ENCODE measurements at places on chromosomes 7 and 10. TPM values are rescaled to one million over a fixed set of nuclear protein-coding genes. Genes with fewer than 3 reads are reported as not detected.

- DNase-seq: no peak
Measured at GRCh38 chr7:46912692-46913091, 669.2 kb downstream of the TNS3 start.

The ASB10 gene
- 6.2 TPM for polyA plus RNA-seq

The ADCYAP1R1 gene
- polyA plus RNA-seq: 6.7 TPM

- no peak for DNase-seq
Measured at GRCh38 chr7:134553976-134554375, 5.1 kb downstream of the AKR1B15 start.

DNA sequence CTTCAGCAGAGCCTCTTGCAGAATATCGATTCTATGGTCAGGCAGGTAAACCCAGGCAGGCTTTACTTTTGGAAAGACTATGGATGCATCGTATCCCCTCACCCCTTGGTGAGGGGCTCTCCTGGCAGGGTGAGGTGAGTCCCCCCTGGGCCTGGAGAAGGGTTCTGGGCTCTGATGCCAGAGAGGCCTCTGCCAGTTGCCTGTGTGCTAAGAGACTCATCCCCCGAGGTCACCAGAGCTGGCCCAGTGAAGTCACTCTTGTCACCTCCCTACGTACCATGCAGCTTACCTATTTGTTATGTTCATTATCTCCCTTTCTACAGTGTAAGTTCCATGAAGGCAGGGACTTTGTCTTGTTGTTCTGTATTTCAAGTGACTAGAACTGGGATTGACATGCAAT lies 51.3 kb downstream of the TSPAN15 start:
- no peak for DNase-seq

The LEP gene
- polyA plus RNA-seq: not detected

GRCh38 chr10:62613424-62613823 lies 191.1 kb upstream of the ADO start:
- DNase-seq: no peak

GRCh38 chr10:97124211-97124610 lies 61.5 kb downstream of the SLIT1 start:
- DNase-seq: no peak

GRCh38 chr10:102492983-102493382 lies 9.5 kb downstream of the ACTR1A start:
- no peak for DNase-seq

The HYAL4 gene
- 0.05 TPM for polyA plus RNA-seq

The IL15RA gene
- polyA plus RNA-seq: 2.2 TPM

- DNase-seq: no peak
Measured at GRCh38 chr10:43845121-43845520, 196.4 kb upstream of the ZNF32 start.

GRCh38 chr10:51008346-51008745 lies 65.9 kb upstream of the PRKG1 start:
- no peak for DNase-seq

GRCh38 chr7:142896741-142897379 lies 11.3 kb upstream of the TRPV6 start:
- DNase-seq: no peak

- DNase-seq: no peak
Measured at GRCh38 chr7:108135446-108136190, 5.5 kb upstream of the LAMB4 start.

DNA sequence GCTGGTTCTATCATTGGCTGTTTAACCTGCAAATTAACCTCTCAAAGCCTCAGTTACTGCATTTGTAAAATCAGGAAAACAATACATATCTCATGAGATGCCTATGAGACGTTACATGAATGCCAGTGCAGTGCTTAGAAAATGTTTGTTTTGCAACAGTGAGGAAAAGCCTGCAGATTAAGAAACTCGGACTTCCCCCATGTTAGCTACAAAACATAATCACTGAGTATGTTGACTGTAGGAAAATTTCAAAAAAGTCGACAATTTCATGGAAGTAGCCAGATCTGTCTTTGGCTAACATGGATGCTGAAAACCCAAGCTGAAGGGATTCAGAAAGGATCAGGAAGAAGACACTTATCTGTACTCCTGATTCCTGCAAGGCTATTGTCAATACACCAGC lies 121.4 kb downstream of the TRIL start:
- DNase-seq: no peak

The CALHM2 gene
- polyA plus RNA-seq: 14.4 TPM

The SPDYE5 gene
- polyA plus RNA-seq: 2.8 TPM

DNA sequence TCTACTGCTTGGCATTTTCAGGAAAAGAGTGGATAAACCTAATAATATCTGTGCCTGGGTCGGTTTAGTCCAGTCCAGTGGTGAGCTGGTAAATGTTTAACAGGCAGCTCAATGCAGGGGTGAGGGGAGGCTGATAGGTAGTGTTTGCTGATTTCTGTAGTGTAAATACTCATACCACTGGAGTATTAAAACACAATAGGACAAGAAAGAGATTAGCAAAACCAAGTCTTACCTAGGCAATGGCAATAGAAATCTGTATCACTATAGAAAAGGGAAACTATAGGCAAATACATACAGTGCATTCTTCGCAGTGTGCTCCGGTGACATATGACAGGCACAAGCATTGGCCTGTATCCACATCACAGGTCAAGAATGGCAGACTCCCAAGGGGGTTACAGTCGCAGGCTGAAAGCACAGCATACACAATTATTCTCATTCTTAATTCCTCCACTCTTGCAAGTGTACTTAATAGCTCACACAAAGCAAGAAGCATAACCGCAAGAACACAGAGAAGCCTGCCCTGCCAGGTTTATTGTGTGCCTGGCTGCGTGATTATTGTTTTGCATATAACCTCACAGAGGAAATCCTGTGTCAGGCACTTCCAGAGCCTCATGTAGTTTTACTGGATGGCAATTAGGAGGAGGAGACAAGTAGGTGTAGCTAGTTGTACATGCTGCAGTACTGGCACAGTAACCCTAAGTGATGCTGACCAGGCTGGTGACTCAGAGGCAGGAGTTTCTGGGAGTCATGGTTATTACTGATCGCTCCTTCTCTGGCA lies 35.0 kb downstream of the LAMB4 start:
- no peak for DNase-seq

GRCh38 chr7:49001610-49002033 lies 77.3 kb downstream of the CDC14C start:
- DNase-seq: no peak

- DNase-seq: no peak
Measured at GRCh38 chr10:21934307-21934706, 69.2 kb downstream of the DNAJC1 start.

GRCh38 chr10:49094646-49095045 lies 20.7 kb downstream of the VSTM4 start:
- no peak for DNase-seq

The CD36 gene
- 333 TPM for polyA plus RNA-seq

DNA sequence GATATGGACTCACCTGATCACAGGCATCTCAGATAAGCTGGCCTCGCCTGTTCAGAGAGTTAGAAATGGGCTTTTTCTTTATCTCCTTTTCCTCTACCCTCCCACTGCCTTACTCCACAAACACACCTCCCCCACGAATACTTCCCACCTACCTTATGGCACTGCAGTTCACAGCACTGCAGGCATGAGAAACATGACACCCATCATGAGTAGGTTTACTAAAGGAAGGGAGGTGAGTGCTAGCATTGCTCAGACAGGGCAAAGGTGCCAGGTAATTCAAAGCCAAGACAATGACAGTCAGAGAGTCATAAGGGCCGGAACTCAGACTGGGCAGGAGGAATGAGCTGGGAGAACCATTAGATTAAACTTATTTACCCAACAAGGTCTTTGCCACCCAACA lies 220.6 kb downstream of the FAM107B start:
- DNase-seq: no peak

GRCh38 chr7:78587443-78588044 lies 789.0 kb downstream of the PHTF2 start:
- no peak for DNase-seq

DNA sequence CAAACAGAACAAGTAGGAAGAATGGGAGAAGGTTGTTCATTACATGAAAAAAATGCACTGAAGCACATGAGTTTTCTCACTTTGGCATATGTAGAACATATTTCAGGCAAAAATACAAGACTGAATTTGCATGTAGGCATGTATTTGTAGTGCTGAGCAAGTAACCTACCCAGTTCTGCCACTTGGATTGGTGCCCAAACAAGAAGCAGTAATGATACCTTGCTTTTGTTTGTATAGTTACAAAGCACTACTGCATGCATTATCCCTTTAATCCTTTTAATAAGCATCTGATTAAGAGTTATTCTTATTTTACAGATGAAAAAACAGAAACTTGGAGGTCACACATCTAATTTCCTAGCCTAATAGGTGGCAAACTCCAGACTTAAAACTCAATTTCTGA lies 23.1 kb upstream of the CTTNBP2 start:
- DNase-seq: no peak

The ACHE gene
- polyA plus RNA-seq: 67.1 TPM

GRCh38 chr7:80841423-80841955 lies 77.4 kb downstream of the SEMA3C start:
- no peak for DNase-seq

The NXPH1 gene
- not detected for polyA plus RNA-seq

- DNase-seq: no peak
Measured at GRCh38 chr10:123160311-123160980, 6.2 kb downstream of the BUB3 start.

- no peak for DNase-seq
Measured at GRCh38 chr7:52705768-52706167, 329.7 kb upstream of the POM121L12 start.

DNA sequence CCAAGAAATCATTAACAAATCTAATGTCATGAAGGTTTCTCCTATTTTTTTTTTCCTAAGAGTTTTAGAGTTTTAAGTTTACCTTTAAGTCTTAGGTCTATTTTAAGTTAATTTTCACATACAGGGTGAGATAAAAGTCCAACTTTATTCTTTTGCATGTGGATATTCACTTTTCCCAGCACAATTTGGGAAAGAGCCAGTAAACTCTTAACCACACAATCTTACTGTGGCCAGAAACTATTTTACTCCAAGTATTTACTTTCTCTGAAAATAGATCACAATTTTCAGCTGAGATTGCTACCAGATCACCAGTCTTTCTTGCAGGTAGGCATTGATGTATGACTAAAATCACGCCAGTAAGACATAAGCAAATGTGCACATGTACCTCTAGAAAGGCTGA lies 728.5 kb downstream of the TNS3 start:
- peak; percentile 11 for DNase-seq

GRCh38 chr10:14603534-14604102 lies 171.1 kb downstream of the FAM107B start:
- DNase-seq: no peak

The NUDT13 gene
- polyA plus RNA-seq: 4.0 TPM

The ATOH7 gene
- 0.15 TPM for polyA plus RNA-seq

DNA sequence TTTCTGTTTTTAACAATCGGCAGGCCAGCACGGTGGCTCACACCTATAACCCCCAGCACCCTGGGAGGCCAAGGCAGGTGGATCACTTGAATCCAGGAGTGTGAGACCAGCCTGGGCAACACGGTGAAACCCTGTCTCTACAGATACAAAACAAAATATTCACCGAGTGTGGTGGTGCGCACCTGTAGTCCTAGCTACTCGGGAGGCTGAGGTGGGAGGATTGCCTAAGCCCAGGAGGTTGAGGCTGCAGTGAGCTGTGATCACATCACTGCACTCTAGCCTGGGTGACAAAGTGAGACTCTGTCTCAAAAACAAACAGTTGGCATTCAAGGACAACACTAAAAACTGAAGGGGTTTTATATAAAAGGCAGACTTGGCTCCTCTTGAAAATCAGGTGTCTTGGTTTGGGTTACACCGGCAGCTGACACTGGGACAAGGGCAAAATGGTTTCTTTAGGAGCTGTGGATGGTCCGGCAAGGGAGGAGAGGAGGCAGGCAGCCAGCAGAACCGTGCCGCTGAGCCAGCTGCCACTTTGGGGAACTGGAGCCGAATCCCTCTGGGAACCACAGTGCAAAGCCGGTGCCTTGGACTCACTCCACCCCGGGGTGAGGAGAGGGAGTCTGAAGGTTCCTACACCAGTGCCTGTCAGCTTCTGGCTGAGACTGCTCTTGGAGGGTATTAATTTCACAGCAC lies 52.6 kb downstream of the CHST3 start:
- DNase-seq: no peak

The GRM3 gene
- polyA plus RNA-seq: not detected

GRCh38 chr10:5285186-5285585 lies 79.6 kb upstream of the UCN3 start:
- no peak for DNase-seq

GRCh38 chr10:53331460-53331859 lies 558.9 kb upstream of the MBL2 start:
- DNase-seq: no peak

GRCh38 chr7:92669616-92670165 lies 79.5 kb upstream of the FAM133B start:
- no peak for DNase-seq

The PNLIP gene
- not detected for polyA plus RNA-seq

The ST7 gene
- polyA plus RNA-seq: 16.2 TPM

DNA sequence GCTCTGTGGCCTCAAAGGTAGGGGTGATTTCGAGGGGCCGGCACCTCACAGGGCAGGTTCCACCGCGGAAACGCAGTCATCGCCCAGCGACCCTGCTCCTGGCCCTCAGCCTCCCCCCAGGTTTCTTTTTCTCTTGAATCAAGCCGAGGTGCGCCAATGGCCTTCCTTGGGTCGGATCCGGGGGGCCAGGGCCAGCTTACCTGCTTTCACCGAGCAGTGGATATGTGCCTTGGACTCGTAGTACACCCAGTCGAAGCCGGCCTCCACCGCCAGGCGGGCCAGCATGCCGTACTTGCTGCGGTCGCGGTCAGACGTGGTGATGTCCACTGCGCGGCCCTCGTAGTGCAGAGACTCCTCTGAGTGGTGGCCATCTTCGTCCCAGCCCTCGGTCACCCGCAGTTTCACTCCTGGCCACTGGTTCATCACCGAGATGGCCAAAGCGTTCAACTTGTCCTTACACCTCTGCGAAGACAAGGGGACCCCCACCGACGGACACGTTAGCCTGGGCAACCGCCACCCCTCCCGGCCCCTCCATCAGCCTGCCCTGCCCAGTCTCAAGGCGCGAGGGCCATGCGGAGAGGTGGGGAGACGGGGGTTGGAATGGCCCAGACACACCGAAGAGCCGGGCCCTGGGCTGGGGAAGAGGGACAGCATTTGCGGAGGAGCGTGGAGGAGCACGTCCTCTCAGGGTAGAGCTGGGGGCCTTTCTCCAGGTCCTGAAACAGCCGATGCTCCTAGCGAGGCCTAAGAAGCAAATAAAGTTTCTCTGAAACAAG lies 6.0 kb downstream of the SHH start:
- no peak for DNase-seq

GRCh38 chr7:12719981-12720865 lies 32.8 kb downstream of the ARL4A start:
- DNase-seq: no peak

The OGDHL gene
- polyA plus RNA-seq: 0.66 TPM

- no peak for DNase-seq
Measured at GRCh38 chr10:66713387-66713786, 212.4 kb upstream of the LRRTM3 start.

GRCh38 chr10:103225939-103226338 lies 19.7 kb upstream of the RPEL1 start:
- no peak for DNase-seq

GRCh38 chr7:79398138-79398749 lies 55.2 kb downstream of the MAGI2 start:
- no peak for DNase-seq

DNA sequence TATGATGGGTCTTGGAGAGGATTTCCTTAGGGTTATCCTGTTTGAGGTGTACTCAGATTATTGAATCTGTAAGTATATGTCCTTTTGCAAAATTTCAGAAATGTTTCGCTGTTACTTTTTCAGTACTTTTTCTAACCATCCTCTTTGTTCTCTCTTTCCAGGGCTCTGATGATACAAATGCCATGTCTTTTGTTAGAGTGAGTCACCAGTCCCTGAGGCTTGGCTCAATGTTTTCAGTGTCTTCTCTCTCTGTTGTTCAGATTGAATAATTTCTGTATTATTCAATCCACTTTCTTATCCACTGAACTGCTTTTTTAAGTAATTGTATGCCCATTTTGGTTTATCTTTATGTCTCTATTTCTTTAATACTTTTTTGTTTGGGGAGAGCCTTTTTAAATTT lies 449.4 kb downstream of the TNS3 start:
- DNase-seq: no peak
